ENCODE measurements at places on chromosomes 4 and X.

DNA sequence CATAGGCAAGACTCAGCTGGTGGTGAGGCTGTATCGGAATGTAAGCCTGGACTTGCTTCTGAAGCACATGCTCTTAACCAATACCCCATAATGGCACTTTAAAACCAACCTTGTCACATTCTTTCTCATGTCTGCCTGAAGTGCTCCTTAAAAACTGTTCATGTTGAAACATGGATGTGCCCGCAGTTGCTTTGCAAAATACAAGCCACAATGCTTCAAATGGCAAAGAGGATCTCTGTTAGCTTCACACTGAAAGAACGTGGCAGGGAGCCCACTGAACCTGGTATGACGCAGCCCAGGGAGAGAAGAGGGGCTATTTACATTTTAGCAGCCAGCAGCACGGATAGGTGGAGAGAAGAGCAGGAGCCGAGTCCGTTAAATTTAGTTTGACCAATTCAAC lies 29.3 kb downstream of the SOD3 start:
- no peak for DNase-seq

GRCh38 chr4:183636503-183636902 lies 22.5 kb downstream of the RWDD4 start:
- DNase-seq, result no peak

- DNase-seq, result no peak
Measured at GRCh38 chrX:13064599-13065143, 20.3 kb upstream of the FAM9C start.

GRCh38 chr4:138200236-138200590 lies 41.9 kb downstream of the SLC7A11 start:
- DNase-seq, result no peak

- DNase-seq, result no peak
Measured at GRCh38 chr4:150237110-150237872, 159.0 kb downstream of the DCLK2 start.

GRCh38 chr4:53587135-53587534 lies 4.2 kb downstream of the LNX1 start:
- no peak for DNase-seq

GRCh38 chrX:19646282-19646681 lies 131.0 kb upstream of the MAP3K15 start:
- DNase-seq, result no peak

DNA sequence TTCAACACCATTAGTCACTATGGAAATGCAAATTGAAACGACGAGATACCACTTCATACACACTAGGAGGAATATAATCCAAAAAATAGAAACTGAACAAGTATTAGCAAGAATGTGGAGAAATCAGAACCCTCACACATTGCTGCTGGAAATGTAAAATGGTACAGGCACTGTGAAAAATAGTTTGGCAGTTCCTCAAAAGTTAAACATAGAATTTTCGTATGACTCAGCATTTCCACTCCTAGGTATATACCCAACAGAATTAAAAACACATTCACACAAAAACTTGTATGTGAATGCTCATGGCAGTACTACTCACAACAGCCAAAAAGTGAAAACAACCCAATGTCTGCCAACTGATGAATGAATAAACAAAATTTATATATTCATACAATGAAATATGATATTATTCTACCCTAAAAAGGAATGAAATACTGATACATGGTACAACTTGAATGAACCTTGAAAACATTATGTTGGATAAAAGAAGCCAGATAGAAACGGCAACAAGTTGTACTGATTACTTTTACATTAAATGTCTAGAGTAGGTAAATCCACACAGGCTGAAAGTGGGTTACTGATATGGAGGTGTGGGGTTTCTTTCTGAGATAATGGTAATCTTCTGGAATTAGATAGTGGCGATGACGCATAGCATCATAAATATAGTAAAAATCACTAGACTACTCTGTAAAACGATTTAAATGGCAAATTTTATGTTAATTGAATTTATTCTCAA lies 22.3 kb downstream of the TEC start:
- DNase-seq, result no peak

DNA sequence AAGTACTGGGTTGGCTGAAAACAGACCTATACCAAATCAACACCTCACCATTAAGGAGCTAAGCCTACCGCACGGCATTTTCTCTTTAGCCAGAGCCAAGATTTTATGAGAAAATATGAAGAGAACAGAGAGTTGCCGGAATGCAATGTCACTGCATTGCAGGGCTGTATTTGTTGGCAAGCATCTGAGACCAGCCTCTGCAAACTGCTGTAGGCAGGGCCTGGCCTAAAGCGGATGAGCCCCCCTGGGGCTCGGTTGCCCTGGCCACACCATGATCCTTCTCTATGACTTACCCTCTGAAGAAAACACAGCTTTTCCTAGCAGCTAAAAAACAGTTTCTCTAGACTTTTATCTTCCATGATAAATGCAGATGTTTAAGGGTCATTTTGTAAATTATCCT lies 120.5 kb upstream of the SORBS2 start:
- no peak for DNase-seq

DNA sequence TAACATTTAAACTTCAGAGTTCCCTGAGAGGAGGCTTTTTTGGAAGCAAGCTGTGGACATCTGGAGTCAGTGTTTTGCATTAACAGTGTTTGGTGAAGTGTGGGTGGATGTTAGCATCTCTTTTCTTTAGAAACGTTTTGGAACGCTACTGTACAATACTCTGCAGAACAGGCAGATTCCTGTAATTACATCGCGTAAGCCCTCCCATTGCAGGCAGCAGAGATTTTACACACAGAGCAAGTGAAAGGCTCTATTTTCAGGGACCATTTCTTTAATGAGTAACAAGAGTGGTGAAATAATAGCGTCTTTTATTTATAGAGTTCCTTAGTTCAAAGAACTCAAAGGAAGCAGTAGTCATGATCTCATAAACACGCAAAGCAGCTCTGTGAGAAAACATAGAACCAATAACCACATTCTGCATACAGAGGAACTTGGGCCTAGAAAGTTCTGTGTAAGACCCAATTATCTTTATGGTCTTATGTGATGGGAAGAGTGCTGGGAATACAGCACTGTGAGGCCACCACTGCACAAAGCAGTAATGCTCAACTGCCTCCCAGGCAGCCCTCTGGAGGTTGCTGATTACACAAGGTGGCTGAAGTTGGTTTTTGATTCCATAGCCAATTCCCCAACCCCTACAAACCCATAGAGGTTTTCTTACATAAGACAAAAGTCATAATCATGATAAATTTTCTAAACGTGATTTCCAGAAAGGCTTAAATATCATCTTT lies 298.7 kb upstream of the EPHA5 start:
- DNase-seq, result no peak

GRCh38 chr4:18691431-18692200 lies 670.1 kb upstream of the LCORL start:
- DNase-seq, result no peak

DNA sequence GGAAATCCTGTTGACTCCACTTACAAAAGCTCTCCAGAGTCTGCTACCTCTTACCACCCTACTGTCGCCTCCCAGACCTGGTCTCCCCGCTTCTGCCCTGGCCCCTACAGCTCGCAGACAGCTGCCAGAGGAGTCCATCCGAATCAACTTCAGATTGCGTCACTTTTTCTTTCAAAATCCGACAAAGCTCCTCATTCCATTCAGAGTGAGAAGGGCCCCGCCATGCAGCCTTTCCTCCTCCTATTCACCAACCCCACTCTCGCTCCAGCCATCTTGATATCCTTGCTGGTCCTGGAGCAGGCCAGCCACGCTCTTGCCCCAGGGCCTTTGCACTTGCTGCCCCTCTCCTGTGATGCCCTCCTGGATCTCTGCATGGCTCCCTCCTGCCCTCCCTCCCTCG lies 5.2 kb upstream of the OPN1LW start:
- no peak for DNase-seq

DNA sequence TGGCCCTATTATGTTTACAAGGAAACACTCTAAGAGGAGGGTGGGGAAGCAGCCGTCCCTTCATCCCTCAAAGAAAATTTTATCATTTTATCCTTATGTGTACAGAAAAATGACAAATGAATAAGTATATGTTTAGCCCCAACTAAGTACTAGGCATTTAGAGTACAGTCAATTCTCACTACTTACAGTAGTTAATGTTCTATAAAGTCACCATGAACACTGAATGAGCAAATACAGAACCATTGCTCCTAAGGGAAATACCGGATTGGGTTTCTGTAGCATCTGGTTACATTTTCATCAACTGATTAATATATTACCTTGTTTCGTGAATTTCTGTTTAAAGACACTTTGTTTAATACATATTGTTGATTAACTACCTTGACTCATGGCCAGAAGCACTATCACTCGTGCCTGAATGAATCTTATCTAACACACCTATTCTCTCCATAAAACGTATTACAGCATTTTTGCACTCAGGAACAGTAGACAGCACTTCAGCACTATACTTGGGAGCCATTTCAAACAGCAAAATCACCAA lies 109.3 kb downstream of the ASB9 start:
- no peak for DNase-seq

GRCh38 chr4:5524446-5525299 lies 183.7 kb downstream of the EVC2 start:
- DNase-seq, result no peak

- no peak for DNase-seq
Measured at GRCh38 chr4:124846306-124846705, 133.8 kb upstream of the ANKRD50 start.

DNA sequence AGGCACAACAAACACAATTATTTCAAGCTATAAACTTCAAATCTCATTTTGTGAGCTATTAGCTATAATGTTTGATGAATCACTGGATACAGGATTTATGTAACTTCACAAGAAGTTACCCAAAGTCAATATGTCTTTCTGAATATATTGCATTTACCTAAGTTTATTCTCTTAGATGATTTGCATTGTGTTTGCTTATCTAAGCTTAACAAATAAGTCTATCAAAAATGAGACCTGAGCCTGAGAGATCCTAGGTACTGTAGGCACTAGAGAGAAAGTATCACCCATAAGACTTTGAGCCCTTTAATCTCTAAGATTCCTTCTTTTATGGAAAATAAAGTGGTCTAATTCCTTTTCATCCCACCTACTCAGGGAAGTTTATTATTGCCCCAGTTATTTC lies 178.2 kb downstream of the NAF1 start:
- no peak for DNase-seq

- DNase-seq, result no peak
Measured at GRCh38 chrX:132594129-132594528, 105.3 kb upstream of the MBNL3 start.

DNA sequence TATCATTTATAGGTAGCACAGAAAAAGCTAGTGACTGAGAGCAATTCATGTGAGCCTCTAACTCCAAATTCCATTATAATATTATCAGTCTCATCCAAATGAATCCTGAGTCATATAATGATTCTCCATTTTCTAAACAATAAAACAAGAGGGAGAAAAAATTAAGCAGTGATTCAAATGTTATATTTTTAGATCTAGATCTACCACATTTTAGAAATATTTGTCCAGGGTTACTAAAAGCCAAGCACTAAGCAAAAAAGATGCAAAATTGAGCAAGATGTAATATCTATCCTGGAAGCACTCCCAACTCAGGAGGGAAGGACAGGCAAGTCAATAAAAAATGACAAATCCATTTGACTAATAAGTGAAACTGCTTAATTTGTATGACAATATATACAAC lies 172.8 kb downstream of the FBXW7 start:
- no peak for DNase-seq

DNA sequence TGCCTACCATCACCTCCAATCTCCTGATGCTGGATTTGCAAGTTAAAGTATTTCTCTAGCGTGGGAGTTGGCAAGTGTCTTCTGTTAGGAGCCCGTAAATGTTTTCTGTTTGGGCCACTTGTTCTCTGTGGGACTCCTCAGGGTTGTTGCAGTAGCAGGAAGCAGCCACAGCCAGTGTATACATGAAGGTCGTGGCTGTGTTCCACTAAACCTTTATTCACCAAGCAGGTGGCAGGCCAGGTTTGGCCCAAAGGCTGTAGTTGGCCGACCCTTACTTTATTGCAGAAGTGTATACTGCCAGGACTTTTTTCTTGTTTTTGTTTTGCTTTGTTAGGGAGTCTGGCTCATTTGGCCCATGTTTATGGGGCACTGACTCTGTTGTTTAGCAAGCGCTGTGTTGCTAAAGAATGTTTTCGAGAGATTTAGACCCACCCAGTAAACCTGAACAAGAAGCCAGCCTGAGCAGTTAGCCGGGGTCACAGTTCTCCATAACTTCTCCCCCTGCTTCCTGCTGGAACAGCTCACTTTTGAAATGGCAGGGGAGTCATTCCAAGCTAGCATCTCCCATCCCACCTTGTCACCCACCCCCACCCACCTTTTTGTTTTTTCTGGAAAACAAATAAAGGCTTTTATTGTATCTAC lies 58.8 kb downstream of the SHROOM2 start:
- no peak for DNase-seq

GRCh38 chr4:100797791-100798190 lies 280.0 kb upstream of the EMCN start:
- DNase-seq, result no peak

DNA sequence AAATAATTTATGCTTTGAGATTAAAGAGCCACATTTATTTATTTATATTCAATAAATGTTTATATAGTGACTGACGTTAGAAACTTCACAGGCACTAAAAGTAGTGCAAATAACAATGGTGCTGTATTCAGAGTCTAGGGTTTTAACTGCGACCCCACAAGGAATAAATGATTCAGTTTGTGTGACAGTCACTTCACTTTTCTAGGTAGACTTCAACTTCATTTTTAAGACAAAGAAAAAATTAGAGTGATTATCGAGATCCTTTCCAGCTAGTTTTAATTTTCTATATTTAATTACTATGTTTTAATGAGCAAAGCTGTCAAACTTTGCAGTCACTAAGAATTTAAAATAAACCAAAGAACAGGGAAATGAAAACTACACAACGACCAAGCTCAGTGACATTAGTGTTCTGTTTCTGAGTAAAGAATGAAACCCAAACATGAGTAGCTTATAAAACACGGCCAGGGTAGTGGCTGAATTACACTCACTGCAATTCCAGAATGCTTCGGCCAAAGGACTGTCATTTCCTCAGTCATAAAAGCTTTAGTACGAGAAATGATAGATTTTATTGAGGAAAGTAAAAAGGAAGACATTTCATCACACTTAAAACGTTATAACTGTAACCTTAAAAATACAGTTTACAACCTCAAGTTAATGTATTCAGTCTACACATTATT lies 38.6 kb downstream of the ADGRA3 start:
- DNase-seq, result no peak

DNA sequence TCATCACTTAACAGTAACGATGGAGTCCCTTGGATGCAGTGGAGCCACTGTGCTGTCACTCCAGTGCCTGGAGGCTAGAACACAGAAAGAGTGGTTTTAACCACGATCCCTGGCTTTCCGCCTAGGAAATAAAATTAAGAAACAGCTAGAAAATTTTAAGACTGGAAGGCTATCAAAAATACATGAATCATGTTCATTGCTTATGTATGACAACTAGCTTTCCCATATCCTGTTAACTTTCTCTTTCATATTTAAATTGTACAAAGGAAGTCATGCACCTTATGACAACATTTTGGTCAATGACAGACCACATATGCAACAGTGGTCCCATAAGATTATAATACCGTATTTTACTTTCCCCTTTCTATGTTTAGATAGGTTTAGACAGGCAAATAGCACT lies 115.1 kb downstream of the GALNTL6 start:
- DNase-seq, result no peak

DNA sequence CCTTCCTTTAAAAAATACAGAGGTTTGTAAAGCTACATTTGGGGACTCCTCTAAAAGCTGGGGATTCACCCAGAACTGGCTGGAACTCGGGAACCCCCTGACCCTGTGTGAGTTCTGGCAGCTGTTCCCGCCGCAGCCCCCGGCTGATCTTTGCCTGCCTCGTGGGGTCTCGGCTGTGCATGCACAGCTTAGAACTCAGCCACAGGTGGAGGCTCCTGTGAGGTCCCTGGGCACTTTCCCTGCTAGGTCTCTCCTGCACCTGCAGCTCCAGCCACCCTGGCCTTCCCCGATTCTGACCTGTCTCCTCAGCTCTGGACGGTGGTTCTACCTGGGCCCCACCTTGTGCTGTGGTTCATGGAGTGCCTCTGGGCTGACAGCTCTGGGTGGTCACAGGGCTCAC lies 48.6 kb upstream of the HGFAC start:
- DNase-seq, result no peak

Data from CD4-positive, alpha-beta T cell treated with Interleukin-17A for 1 hour (primary cell).